NCI-H1694 (cell line): ENCODE measurements at places on chromosomes 12 and 14.

DNA sequence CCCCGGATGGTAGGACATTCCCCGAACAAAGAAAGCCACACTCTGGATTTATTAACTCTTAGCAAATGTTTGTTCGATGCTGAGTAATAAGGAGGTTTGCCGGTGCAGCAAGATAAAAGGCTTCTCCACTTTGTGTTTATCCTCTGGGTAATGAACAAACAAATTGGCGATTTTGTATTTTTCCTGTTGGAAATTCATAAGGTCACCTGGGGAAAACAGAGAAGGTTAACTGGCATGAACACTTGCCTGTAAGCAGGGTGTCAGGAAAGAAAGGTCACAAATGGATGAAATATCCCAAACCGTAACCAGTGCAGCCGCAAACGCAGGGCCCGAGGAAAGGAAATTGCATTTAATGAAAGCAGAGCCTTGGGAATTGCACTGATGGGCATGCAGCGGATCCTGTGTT is 132.8 kb downstream of the RMST start:
- no peak for DNase-seq

- no peak for DNase-seq
Measured at GRCh38 chr12:15851045-15851620, 31.1 kb upstream of the STRAP start.

DNA sequence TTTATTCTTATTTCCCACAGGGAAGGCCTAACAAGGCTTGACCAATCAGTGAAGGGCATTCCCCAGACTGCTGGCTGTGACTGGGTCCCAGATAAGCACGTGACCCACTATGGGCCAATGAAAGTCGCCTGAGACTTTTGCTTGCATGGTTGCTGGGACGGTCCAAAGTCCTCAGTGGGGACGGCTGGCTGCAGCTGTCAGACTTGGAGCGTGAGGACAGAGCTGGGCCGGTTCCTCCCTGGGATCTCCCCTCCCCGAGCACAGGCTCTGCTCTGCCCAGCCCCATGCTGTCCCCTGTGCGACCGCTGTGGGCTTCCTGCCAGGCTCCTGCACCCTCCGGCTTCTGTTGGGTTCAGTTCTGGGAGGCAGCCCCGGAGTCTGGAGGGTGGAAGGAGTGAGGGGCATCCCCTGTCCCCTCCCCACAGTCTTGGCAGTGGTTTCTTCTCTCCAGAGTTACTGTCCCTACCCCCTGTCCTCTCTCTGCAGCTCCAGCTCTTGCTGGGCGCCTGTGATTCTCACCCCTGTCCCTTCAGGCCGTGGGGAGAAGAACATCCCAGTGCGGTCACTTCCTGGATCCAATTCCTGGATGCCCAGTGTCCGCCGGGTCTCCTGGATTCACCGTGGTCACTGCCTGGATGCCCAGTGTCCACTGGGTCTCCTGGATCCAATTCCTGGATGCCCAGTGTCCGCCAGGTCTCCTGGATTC is 50.1 kb downstream of the GALNT9 start:
- no peak for DNase-seq

DNA sequence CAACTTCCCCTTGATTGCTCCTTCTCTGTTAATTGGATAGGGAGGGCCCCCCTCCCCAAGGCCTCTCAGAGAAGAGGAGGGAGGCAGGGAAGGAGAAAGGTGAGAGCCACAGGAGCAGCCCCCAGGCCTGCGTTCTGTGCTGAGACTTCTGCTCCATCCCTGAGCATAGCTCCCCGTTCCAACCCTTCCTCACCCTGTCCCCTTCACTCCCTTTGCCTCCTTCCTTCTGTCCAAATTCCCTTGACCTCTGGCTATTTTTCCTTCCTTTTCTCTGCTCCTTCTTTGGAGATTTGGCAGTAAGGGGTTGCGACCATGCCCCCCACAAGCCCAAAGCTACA is 788 bp upstream of the ASIC1 start:
- no peak for DNase-seq

GRCh38 chr12:94112121-94112520 is 36.3 kb upstream of the PLXNC1 start:
- DNase-seq = no peak

GRCh38 chr12:46660719-46661109 is 165.1 kb downstream of the SLC38A4 start:
- no peak for DNase-seq

GRCh38 chr12:116714175-116714574 is 23.7 kb downstream of the SPRING1 start:
- DNase-seq = no peak

- no peak for DNase-seq
Measured at GRCh38 chr14:99380991-99381687, 99.5 kb downstream of the SETD3 start.

GRCh38 chr14:88228522-88229236 is 94.4 kb downstream of the KCNK10 start:
- no peak for DNase-seq

- DNase-seq = no peak
Measured at GRCh38 chr12:91278126-91278525, 95.5 kb upstream of the DCN start.

- DNase-seq = no peak
Measured at GRCh38 chr12:49228653-49229052, 36.2 kb upstream of the TUBA1C start.

DNA sequence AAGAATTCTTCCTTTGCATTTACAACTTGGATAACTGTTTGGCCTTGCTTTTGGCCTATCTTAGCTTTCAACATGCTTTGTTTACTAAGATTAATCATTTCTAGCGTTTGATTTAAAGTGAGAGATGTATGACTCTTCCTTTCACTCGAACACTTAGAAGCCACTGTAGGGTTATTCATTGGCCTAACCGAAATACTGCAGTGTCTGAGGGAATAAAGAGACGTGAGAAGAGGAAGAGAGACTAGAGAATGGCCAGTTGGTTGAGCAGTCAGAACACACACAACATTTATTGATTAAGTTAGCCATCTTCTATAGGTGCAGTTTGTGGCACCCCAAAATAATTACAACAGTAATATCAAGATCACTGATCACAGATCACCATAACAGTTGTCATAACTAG is 62.3 kb upstream of the CCDC175 start:
- DNase-seq = no peak
